Esophagus mucosa (tissue), 1 donor: ENCODE measurements at places on chromosomes 1 and 21. TPM values are rescaled to one million over a fixed set of nuclear protein-coding genes. Genes with fewer than 3 reads are reported as not detected.

AKR7A3 gene
- total RNA-seq = 0.88 TPM

ENAH gene
- 41.0 TPM for total RNA-seq

DNA sequence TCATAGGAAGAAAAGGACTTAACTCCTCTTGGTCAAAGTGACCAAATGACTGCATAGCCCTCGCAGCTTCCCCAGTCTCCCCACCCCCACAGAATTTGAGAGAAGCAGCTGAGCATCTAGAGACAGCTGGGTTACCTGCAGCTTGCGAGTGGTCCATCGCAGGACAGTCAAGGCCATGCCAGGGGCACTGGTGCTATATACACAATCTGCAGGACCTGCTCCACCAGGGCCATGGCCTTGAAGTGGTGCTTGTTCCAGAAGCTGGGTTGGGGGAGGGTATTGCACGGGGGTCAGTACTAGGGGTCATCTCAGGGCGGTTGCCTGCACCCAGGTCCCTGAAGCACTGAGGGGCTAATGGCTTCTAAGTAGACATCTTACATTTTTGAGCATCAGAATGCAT is 10.4 kb downstream of the MRTO4 start:
- no peak for ATAC-seq

- ATAC-seq = no peak
These were observed 391 bp upstream of the CENPS start for GRCh38 chr1:10429868-10430215.

GRCh38 chr1:67274623-67275325 is 32.9 kb upstream of the IL12RB2 start:
- ATAC-seq = no peak
